Stimulated activated CD4-positive, alpha-beta T cell treated with anti-CD3 and anti-CD28 coated beads, Interleukin-1b, Interleukin-23, amount 100 ng/mL, for 24 hours (primary cell): ENCODE measurements at places on chromosomes 16 and 17.
A peak's percentile ranks its signal among the peaks of the same experiment; 100 is the strongest.

DNA sequence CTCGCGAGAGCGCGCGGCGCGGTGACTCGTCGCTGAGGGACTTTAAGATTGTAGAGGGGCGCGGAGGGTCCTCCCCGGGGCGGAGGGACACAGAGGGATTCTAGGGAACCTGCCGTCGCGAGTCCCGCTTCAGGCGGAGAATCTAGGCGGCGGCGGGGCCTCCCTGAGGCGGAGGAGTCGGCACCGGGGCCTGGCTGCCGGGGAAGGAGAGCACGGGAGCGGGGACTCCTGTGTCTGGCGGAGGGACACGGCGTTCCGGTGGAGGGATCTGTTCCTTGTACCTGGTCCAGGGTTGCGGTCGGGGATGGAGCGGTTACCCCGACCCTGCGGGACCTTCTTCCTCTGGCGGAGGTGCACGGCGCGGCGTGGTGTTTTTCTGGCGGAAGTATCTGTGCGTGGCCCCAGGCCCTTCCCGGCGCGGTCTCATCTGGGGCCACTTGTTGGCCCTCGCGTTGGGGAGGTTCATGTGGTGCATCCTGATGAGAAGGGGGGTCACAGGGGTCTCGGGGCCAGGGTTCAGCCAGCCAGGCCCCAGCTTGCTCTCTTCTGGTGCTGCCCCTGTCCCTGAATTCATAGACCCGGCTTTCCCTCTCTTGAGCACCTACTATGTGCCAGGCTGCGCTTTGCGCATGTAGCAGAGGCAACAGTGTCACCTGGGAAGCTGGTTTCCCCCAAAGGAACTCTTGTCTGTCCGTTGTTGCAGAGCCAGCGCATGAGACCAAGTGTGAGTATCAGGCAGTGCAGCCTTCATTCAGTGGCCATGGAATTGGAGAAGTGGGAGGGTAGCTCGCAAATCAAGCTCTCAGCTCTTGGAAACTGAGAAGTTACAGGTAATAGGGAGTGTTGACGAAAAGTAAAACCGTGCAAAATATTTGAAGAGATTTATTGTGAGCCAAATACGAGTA, 563 bp upstream of the ZKSCAN2 start:
- peak; percentile 57 for DNase-seq

DNA sequence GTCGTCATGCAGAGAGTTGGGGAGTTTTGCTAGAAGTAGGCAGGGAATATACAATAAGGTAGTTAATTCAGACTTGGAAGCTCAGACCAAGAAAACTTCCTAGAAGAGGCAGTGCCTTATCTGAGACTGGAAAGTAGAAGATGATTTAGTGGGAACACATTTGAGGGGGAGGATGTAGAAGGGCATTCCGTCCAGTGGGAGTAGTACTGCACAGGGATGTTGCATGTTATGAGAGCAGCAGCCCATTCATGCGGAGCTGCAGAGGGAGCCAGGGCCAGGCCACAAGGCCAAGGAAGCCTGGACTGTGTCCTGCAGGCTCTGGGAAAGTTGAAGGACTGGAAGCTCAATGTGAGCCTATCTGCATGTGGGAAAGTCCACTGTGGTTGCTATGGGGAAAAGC, 344.5 kb upstream of the EEF2KMT start:
- DNase-seq, result no peak

DNA sequence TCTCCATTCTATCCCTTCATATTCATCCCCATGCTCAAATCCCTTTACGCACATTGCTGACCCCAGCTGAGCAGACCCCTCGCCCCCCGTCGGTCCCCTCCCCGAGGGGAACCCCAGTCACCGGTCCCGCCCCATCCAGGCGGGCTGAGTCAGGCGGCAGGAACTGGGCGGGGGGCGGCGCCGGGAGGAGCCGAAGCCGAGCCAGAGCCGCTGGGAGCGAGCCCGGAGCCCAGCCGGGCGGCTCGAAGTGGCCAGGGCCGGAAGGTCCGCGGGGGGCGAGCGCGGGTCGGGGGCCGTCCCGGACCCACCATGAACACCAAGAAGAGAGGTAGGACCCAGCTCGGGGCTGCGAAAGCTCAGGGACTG, 8.6 kb downstream of the RIPOR1 start:
- DNase-seq, result no peak

- DNase-seq, result no peak
These were observed 1.8 kb upstream of the HEATR6 start for GRCh38 chr17:60080545-60080944.

- no peak for DNase-seq
These were observed 12.5 kb downstream of the POLR2A start for GRCh38 chr17:7496470-7497183.

- DNase-seq, result no peak
These were observed 13.8 kb downstream of the LPO start for GRCh38 chr17:58252141-58252540.
